ENCODE measurements at places on chromosomes 4 and X. TPM values are rescaled to one million over a fixed set of nuclear protein-coding genes. Genes with fewer than 3 reads are reported as not detected.

WDR17 gene
- total RNA-seq = 0.12 TPM

STPG2 gene
- 0.23 TPM for total RNA-seq

F8A2 gene
- total RNA-seq = not detected

ALPK1 gene
- total RNA-seq = 1.9 TPM

MAGED4 gene
- not detected for total RNA-seq

TSPAN5 gene
- 6.8 TPM for total RNA-seq

CCDC110 gene
- total RNA-seq = not detected

SOWAHB gene
- not detected for total RNA-seq

PDGFRA gene
- total RNA-seq = not detected

DCAF8L2 gene
- total RNA-seq = not detected

MAGEB2 gene
- not detected for total RNA-seq

NONO gene
- total RNA-seq = 454 TPM

GPR82 gene
- total RNA-seq = 0.77 TPM

AKAP14 gene
- total RNA-seq = not detected

SH3D19 gene
- not detected for total RNA-seq

PPP1R2C gene
- not detected for total RNA-seq

RBPJ gene
- 48.8 TPM for total RNA-seq

TMEM271 gene
- total RNA-seq = not detected

SSX4B gene
- total RNA-seq = not detected

NKX1-1 gene
- total RNA-seq = not detected

MSN gene
- 866 TPM for total RNA-seq

PIR gene
- total RNA-seq = 0.57 TPM

CFAP47 gene
- not detected for total RNA-seq

PCYT1B gene
- 0.42 TPM for total RNA-seq

SMR3B gene
- total RNA-seq = not detected

TRAM1L1 gene
- not detected for total RNA-seq

KIF4A gene
- 0.79 TPM for total RNA-seq

CXCL10 gene
- total RNA-seq = not detected

FAM199X gene
- total RNA-seq = 31.9 TPM

GABRQ gene
- not detected for total RNA-seq

CSAG1 gene
- total RNA-seq = not detected

MAGEA8 gene
- not detected for total RNA-seq

HS6ST2 gene
- total RNA-seq = not detected

MAGEC2 gene
- not detected for total RNA-seq

KLF8 gene
- 11.2 TPM for total RNA-seq

PDCL2 gene
- total RNA-seq = not detected

IGSF1 gene
- not detected for total RNA-seq

BCOR gene
- 29.2 TPM for total RNA-seq

GAK gene
- total RNA-seq = 349 TPM

GRID2 gene
- not detected for total RNA-seq

GPR173 gene
- total RNA-seq = not detected

Measured in natural killer cell (primary cell).